Osteoblast (primary cell): ENCODE measurements at places on chromosomes 12 and 14.
A peak's percentile ranks its signal among the peaks of the same experiment; 100 is the strongest.

- DNase-seq: no peak
Observed at GRCh38 chr14:21589317-21589716, 9.4 kb upstream of the OR10G3 start.

- no peak for DNase-seq
Observed at GRCh38 chr12:130524759-130525158, 187.1 kb downstream of the PIWIL1 start.

- peak; percentile 65 for DNase-seq
Observed at GRCh38 chr12:94263011-94263811, 114.8 kb downstream of the PLXNC1 start.

- no peak for DNase-seq
Observed at GRCh38 chr12:128178966-128179365, 88.0 kb upstream of the TMEM132C start.

GRCh38 chr14:99315197-99315596 is 43.2 kb upstream of the BCL11B start:
- no peak for DNase-seq

DNA sequence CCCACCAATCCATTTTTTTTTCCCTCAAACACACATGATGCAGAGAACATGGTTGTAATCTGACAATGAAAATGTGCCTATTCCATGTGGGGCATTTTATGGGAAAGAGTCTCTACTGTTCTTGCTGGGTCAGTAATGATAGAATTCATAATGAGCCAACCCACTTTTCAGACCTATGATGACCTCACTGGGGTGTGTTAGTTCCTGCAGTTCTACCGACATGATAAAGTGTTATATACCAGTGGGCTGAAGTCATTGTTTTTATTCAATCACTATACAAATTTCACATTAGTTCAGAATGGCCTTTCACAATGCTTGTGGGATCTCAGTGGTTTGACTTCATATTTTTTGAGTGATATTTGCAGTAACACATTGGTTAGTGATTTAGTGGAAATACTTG is 47.5 kb downstream of the PPFIBP1 start:
- peak; percentile 83 for DNase-seq

- DNase-seq: no peak
Observed at GRCh38 chr14:57391517-57392195, 1.3 kb downstream of the NAA30 start.

GRCh38 chr12:64634508-64635092 is 24.3 kb downstream of the RASSF3 start:
- DNase-seq: no peak

DNA sequence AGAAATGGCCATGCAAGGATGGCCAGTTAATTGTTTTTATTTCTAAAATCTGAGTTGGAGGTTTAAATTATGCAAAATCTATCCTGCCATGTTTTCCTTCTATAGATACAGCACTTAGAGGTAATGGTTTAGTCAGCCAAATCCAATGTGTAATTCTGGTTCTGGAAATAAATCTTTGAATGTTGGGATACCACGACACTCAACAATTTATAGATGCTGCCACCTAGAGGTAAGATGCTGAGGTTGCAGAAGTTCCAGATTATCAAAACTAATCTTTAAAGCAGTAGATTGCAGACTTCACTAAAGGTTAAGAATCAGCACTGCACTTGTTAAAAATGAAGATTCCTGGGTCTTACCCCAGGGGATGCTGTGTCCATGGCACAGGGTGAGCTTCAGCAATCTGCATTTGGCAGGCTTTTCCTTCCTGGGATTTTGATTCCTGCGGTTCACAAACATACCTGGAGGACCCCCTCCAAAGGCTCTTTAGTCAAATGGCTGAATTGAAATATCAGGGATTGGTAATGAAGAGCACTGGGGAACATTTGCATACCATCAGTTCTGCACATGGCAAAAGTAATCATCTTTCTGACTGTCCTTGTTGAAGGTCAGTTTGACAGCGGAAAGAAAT is 53.4 kb upstream of the ANO4 start:
- peak; percentile 86 for DNase-seq

DNA sequence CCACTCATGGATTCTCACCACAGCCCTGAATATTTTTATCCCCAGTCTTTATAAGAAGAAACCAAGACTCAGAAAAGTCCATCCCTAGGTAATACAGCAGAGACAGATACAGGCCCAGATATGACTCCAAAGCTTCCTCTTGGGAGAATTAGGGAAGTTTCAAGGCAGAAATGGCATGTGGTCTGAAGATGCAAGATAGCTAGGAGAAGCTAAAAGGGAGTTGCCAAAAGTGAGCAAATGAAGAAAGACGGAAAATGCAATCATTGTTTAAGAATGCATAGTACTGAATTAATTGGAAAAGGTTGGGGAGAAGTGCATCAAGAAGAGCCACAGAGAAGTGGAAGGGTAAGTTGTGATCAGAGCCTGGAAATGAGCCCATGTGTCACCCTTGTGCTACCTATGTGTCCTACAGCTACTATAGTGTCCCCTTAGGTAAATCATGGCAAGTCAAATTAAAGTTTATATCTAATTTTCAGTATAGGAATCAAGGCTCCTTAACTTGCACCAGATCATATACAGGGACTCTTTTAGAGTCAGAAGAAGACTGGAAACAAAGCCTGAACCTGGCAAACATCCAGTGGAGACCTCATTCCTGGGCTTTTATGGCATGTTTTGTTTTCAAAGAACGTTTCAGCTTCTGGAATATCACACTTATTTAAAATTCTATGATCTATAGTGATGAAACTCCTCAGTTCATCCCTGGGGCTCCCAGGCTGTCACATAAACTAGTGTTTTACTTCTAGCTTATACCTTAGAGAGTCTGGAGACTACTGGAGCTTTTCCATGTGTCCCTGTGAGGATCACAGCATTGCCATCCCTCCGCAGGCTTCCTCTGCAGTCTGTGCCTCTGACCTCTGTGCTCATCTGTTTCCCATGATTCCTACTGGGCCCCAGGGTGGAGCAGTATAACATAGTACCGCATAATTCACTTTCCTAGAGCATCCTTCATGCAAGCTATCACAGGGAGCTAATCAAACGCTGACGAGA is 189.0 kb upstream of the CDKN3 start:
- no peak for DNase-seq

DNA sequence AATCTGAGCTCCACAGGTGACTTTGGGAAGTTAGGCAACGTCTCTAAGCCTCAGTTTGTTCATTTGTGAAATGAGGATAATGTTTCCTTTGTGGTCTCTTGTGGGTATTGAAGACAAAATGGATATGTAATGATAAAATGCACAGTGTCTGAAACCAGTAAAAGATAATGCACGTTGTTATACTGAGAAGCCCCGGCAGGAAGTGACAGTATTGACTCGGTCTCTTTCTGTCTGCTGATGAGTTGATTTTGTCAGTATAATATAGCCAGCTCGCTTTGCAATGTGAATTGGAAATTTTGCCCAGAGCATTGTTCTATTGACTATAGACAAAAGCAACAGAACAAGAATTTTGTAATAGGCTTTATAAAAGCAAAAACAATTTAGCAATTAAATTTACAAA is 49.2 kb upstream of the SLC38A1 start:
- no peak for DNase-seq

GRCh38 chr14:56107615-56108014 is 10.6 kb upstream of the PELI2 start:
- no peak for DNase-seq

- DNase-seq: no peak
Observed at GRCh38 chr14:81303258-81303935, 82.6 kb upstream of the GTF2A1 start.

GRCh38 chr14:91315844-91316267 is 71.4 kb upstream of the GPR68 start:
- DNase-seq: no peak

DNA sequence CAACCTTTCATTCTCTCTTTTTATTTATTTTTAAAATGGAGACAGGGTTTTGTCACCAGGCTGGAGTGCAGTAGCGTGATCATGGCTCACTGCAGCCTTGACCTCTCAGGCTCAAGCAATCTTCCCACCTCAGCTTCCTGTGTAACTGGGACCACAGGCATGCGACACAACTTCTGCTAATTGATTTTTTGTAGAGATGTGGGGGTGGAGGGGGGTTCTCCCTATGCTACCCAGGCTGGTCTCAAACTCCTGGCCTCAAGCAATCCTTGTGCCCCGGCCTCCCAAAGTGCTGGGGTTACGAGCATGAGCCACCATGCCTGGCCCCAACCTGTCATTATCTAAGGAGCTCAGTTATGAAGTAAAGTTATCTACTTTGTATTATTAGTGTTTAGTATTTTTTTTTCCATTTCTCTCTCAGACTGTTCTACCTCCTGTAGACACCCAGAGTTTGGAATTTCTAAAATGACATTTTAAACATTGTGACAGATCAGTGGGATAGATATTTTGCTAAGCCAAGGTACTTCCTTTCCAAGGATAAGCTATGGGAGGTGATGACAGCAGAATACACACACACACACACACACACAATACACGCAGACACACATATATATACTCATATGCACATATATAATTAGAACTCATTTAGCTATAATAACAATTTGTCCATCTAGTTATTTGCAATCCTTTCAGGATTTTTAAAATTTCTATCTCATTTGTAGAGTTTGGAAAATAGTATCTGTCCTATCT is 2.1 kb upstream of the USP44 start:
- no peak for DNase-seq

DNA sequence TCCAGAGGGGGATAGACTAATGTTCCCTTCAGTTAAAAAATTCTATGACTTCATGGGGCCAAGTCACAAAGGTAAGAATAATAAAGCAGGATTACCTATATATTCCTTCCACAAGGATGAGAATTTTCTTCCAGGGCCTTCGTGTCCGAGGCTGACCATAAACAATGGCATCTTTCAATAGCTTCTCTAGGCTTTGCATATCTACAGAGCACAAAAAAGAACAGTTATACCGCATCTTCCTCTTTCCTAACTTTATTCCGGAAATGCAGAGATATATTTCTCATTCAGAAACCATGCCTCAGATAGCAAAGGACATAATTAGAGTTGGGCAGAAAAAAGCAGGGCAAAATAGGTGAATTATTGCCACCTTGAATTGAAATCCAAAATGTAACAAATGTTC is 58.3 kb upstream of the ISM2 start:
- DNase-seq: no peak

- DNase-seq: no peak
Observed at GRCh38 chr12:58922849-58923248, 2.5 kb upstream of the LRIG3 start.

- DNase-seq: peak; percentile 99
Observed at GRCh38 chr14:103527408-103528145, 1.4 kb upstream of the TRMT61A start.

GRCh38 chr14:58783792-58784511 is 146.2 kb downstream of the DACT1 start:
- DNase-seq: peak; percentile 39

GRCh38 chr14:72559202-72559601 is 334.7 kb downstream of the DPF3 start:
- DNase-seq: peak; percentile 90

- peak; percentile 36 for DNase-seq
Observed at GRCh38 chr14:71591929-71592328, 340.3 kb upstream of the RGS6 start.

DNA sequence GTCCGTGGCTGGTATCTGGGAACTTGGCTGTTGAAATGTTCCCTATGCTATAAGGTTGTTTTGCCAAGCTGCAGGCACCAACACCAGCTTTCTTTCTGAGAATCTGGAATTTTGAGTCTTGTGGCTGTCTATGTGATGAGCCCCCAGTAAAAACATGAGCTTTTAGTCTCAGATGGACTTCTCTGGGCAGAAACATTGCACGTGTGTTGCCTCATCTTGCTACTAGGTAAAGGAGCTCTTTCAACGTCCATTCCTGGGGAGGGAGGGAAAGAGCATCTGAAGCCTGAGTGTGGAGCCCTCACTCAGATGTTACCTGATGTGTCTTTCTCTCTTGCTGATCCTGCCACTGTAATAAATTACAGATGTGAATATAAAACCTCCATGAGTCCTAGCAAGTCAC is 183.8 kb upstream of the LHX5 start:
- no peak for DNase-seq

- DNase-seq: peak; percentile 62
Observed at GRCh38 chr12:132834181-132834711, 5.6 kb upstream of the GOLGA3 start.

DNA sequence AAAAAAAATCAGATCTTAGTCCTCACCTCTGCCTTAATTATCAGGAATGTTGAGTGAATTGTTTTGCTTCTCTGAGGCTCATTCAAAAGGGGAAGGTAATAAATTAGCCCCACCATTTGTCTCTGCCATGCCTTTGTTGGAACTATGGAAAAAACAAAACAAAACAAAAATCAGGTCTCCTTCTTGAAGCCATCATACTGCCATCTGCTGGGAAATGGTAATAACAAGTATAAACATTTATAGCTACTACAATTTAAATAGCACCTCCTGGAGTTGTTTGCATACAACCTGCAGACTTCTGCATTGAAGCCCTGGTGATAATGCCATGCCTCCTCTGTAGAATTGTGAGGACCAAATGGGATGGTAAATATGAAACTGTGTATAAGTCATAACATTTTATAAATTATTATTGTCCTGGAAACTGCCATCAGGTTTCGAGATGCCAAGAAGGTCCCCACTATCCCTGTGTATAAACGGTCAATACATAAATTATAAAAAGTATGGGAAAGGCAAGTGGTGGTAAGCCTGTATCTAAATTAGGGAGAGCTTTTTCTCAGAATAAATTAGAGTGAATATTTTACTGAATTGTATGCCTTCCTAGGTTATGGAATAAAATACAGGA is 87.2 kb upstream of the FGD4 start:
- peak; percentile 69 for DNase-seq

- DNase-seq: no peak
Observed at GRCh38 chr12:52066346-52067080, 3.3 kb upstream of the ATG101 start.

DNA sequence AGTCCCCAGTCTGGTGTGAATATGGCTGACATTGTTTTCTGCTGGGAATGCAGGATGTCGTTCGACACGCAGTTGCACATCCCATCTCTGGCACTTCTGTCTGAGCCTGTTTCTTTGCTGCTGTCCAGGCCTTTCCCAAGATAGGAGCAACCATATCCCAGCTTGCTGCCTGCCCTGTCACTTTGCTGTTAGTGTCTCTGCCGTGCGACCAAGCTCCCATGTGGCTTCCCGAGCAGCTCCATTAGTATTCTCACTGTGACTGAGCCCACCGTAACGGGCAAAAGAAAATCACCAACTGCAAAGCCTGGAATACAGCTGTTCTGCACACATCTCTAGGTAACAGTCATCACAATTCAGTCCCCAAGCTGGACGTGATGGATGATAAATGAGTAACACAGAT is 66.0 kb upstream of the CPSF6 start:
- no peak for DNase-seq
